ENCODE measurements at places on chromosomes 13 and 19. TPM values are rescaled to one million over a fixed set of nuclear protein-coding genes. Genes with fewer than 3 reads are reported as not detected.

DNA sequence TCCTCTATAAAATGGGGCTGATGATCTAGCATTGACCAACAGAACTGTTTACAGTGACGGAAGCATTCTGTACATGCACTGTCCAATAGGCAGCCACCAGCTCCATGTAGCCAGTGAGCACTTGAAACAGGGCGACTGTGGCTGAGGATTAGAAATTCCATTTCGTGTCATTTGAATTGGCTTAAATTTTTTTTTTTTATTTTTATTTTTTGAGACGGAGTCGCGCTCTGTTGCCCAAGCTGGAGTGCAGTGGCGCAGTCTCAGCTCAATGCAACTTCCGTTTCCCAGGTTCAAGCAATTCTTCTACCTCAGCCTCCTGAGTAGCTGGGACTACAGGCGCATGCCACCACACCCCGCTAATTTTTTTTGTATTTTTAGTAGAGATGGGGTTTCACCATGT is 3.0 kb downstream of the PRKCG start:
- no peak for DNase-seq

DNA sequence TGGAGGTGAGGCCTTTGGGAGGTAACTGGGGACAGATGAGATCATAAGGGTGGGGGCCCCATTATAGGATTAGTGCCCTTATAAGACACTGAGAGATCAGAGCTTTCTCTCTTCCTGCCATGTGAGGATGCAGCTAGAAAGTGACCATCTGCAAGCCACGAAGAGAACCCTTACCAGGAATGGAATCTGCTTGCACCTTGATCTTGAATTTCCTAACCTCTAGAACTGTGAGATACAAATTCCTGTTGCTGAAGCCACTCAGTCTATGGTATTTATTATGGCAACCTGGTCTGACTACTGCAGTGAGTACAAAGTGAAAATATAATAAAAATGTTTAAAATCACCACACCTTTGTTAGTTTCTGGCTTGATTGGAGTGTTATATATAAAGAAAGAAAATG is 388.0 kb downstream of the LMO7 start:
- no peak for DNase-seq

- no peak for DNase-seq
These were observed 146.9 kb downstream of the TM9SF2 start for GRCh38 chr13:99648066-99648665.

- no peak for DNase-seq
These were observed 45.8 kb downstream of the TGDS start for GRCh38 chr13:94550062-94550738.

The PSPC1 gene
- polyA plus RNA-seq: 21.0 TPM

The FUT6 gene
- polyA plus RNA-seq: not detected

Data from heart left ventricle (tissue), 16 donors.